ENCODE measurements at places on chromosomes 1 and 21.

DNA sequence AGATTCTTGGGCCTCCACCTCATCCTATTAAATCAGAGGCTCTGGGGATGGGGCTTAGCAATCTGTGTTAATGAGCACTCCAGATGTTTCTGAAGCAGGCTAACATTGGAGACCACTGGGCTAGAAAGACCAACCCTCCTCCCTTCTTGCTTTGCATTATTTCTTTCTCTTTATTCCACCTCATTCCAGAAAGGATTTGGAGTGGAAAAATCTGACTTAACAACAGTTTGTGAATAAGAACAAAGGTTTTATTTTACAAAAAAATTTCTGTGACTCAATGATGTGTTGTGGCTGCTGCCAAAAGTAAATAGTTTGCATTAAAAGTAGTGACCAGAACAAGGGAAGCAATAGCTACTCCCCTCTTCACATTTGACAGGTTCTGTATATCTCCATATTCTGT, 79.4 kb downstream of the TGFB2 start:
- H3K27me3 ChIP-seq, result no peaks in the 10 kb centered on the region
- no peak for DNase-seq
- H3K4me1 ChIP-seq, result no peaks in the 10 kb centered on the region
- H3K36me3 ChIP-seq, result no peaks in the 10 kb centered on the region
- H3K4me3 ChIP-seq, result no peak overlapping the region
- H3K27ac ChIP-seq, result no peak overlapping the region

- H3K27me3 ChIP-seq, result no peaks in the 10 kb centered on the region
- no peak overlapping the region for H3K4me3 ChIP-seq
- H3K36me3 ChIP-seq, result no peaks in the 10 kb centered on the region
- H3K27ac ChIP-seq, result no peak overlapping the region
- no peak for DNase-seq
These were observed 96.6 kb upstream of the TNR start for GRCh38 chr1:175839779-175840669.

- no peak for DNase-seq
- no peaks in the 10 kb centered on the region for H3K36me3 ChIP-seq
- no peak overlapping the region for H3K4me3 ChIP-seq
These were observed 23.7 kb upstream of the EPHA8 start for GRCh38 chr1:22539510-22540118.

- H3K4me3 ChIP-seq, result no peak overlapping the region
- no peaks in the 10 kb centered on the region for H3K27me3 ChIP-seq
- H3K27ac ChIP-seq, result no peak overlapping the region
- no peak for DNase-seq
- no peaks in the 10 kb centered on the region for H3K36me3 ChIP-seq
These were observed 5.9 kb upstream of the MARCKSL1 start for GRCh38 chr1:32341971-32342370.

DNA sequence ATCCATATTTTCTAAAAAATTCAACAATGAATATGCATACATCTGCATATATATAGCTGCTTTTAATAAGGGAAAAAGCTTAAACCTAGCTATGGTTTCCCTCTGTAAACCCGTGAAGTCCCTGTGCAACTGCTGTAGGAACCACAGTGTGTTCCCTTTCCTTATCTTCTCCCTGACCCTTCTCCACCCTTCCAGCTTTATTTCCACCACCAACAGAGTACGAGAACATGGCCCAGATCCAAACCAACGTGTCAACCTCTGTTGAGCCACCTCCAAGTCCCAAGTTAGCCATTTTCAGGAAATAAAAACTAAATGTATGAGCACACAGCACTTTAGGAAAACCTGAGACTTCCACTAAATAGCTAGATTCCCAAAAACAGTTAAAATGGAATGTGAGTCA, 20.3 kb downstream of the SUSD4 start:
- H3K27ac ChIP-seq, result no peak overlapping the region
- no peaks in the 10 kb centered on the region for H3K4me1 ChIP-seq
- H3K36me3 ChIP-seq, result no peaks in the 10 kb centered on the region
- no peaks in the 10 kb centered on the region for H3K27me3 ChIP-seq
- DNase-seq, result no peak

- H3K27me3 ChIP-seq, result no peaks in the 10 kb centered on the region
- H3K27ac ChIP-seq, result peak overlapping the region; percentile 52
- no peak for DNase-seq
- peak overlapping the region; percentile 41 for H3K4me3 ChIP-seq
- H3K36me3 ChIP-seq, result no peaks in the 10 kb centered on the region
- peaks cover 22% of the 10 kb centered on the region for H3K4me1 ChIP-seq
These were observed 8.7 kb upstream of the MDM4 start for GRCh38 chr1:204507317-204508105.

GRCh38 chr1:109718495-109718894, 6.4 kb downstream of the GSTM5 start:
- H3K36me3 ChIP-seq, result no peaks in the 10 kb centered on the region
- H3K4me3 ChIP-seq, result no peak overlapping the region
- DNase-seq, result no peak
- no peaks in the 10 kb centered on the region for H3K4me1 ChIP-seq

GRCh38 chr1:8323706-8324105, 5.8 kb downstream of the SLC45A1 start:
- no peaks in the 10 kb centered on the region for H3K27me3 ChIP-seq
- DNase-seq, result no peak
- no peaks in the 10 kb centered on the region for H3K4me1 ChIP-seq
- H3K4me3 ChIP-seq, result no peak overlapping the region

GRCh38 chr1:52601991-52602855, at the start of gene GPX7:
Gene GPX7 (plus strand): TSS chr1:52602371. CDS start chr1:52602410, 39 bp downstream.
- peak; percentile 44 for DNase-seq
- H3K4me3 ChIP-seq, result peak within 1 kb of the TSS; percentile 51
- H3K36me3 ChIP-seq, result no peaks in the 10 kb centered on the region
- H3K27me3 ChIP-seq, result no peaks in the 10 kb centered on the region
- H3K27ac ChIP-seq, result peak within 1 kb of the TSS; percentile 47

GRCh38 chr1:116375148-116375886, 2.3 kb downstream of the ATP1A1 start:
- peak overlapping the region; percentile 73 for H3K4me3 ChIP-seq
- H3K36me3 ChIP-seq, result no peaks in the 10 kb centered on the region
- H3K27ac ChIP-seq, result peak overlapping the region; percentile 90
- peaks cover 57% of the 10 kb centered on the region for H3K4me1 ChIP-seq
- DNase-seq, result no peak

GRCh38 chr1:56094168-56094567, 485.2 kb downstream of the PLPP3 start:
- H3K27ac ChIP-seq, result no peak overlapping the region
- no peaks in the 10 kb centered on the region for H3K27me3 ChIP-seq
- no peak for DNase-seq

DNA sequence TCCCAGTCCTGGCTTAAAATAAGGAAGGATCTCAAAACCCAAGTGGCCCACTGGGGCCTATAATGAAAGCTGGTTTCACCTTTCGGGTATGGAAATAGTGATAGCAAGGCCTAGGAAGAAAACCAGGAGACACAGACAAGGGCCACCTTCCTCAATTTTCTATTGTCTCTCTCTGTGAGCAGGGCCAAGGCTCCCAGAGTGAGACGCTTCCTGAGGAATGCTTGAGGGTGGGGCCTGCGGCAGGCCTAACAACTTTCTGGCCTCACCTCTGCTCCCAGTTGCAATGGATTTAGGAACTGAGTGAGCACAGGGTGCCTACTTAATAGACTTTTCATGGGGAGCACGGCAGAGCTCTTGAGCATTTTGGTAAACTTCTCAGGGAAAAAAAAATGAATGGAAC, 300.9 kb downstream of the ASTN1 start:
- no peaks in the 10 kb centered on the region for H3K4me1 ChIP-seq
- no peak for DNase-seq
- no peak overlapping the region for H3K27ac ChIP-seq

DNA sequence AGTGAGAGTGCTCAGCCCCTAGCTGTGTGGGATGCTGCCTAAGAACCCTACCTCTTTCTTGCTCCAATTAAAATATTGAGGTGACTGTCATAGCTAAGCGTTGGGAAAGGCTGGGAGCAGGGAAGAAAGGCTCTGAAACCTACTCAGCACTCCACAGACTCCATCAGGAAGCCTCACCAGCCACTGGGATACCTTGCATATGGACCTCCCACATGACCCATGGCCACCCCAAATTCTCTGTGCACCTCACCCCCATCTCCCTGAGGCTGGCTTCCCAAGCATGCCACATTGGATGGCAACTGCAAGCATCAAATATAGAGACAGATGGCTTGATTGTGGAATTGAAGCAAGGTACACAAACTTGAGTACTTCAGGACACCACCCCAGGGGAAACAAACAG, 41.8 kb downstream of the FLVCR1 start:
- no peaks in the 10 kb centered on the region for H3K4me1 ChIP-seq
- H3K4me3 ChIP-seq, result no peak overlapping the region
- no peak for DNase-seq
- no peaks in the 10 kb centered on the region for H3K27me3 ChIP-seq
- H3K27ac ChIP-seq, result no peak overlapping the region
- H3K36me3 ChIP-seq, result peaks cover 6% of the 10 kb centered on the region

DNA sequence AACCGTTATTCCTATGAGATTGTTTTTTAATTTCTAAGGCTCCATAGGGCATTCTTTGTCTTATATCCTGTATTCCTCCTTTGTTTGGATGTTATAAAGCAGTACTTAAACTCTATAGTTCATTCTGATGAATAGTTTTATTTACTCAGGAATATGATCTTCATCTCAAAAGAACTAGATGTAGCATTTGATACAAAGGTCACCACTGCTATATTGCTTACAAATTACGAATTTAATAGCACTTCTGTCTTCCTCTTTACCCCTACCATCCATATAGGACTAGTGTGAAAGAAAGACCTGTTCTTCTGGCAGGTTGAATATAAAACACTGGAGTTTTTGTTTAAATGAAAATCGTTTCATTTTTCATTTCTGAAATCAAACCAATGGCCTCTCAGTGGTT, 468.1 kb upstream of the CXADR start:
- no peak for DNase-seq
- no peak overlapping the region for H3K4me3 ChIP-seq
- H3K4me1 ChIP-seq, result no peaks in the 10 kb centered on the region
- H3K27me3 ChIP-seq, result no peaks in the 10 kb centered on the region

DNA sequence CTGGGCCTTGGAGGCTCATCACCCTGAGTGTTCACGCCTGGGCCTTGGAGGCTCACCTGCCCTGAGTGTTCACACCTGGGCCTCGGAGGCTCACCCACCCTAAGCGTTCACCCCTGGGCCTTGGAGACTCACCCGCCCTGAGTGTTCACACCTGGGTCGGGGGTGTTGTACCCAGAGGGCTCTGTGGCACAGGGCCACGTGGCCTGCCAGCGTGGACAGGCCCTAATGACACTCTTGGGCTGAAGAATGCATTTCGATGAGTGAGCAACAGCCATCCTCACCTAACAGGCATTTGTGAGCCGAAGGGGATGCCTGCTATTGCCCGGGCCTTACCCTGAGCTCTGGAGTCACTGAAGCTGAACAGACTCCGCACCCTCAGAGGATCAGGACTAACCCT, 17.5 kb downstream of the SLC19A1 start:
- H3K27me3 ChIP-seq, result no peaks in the 10 kb centered on the region
- H3K36me3 ChIP-seq, result no peaks in the 10 kb centered on the region
- DNase-seq, result peak; percentile 47
- no peak overlapping the region for H3K4me3 ChIP-seq
- H3K27ac ChIP-seq, result peak overlapping the region; percentile 80

DNA sequence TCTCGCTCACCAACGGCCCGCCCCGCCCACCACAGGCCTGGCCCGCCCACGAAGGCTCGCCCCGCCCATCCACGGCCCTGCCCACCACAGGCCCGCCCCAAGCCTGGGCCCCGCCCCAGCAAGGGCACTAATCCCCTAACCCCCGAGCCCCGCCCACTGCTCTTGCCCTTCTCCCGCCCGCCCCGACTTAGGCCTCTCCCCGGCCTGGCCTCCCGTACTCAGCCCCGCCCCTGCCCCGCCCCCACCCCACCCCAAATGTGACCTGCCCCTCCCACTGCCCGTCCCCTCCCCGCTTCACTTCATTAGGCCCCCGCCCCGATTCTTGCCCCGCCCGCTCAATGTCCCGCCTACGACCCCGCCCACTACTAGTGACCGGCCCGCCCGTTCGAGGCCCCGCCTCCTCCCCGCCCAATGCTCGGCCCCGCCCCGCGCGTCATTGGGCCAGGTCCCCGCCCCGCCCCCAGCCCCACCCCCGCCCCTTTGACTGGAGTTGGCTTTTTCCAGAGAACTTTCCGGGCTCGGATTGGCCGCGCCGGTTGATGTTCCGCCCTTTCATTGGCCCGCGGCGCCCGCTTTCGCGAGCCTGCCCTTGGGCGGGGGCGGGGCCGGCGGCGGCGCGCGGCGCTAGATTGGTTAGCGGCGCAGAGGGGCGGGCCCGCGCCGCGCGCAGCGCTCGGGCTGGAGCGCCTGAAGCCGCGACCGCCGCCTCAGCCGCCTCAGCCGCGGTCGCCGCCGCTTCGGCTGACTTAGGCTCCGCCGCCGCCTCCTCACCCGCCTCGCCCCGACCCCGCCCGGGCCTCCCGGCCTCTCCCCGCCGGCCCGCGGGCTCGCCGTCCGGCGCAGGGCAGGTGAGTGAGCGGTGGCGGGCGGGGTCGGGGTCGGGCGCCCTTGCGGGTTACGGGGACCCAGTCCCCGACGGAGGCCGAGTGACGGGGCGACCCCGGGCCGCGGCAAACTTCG, at the start of gene PCBP3:
Gene PCBP3 (plus strand): TSS at position 705 of the 960 bp plus-strand sequence. CDS start 206,361 bp downstream, outside the sequence.
- no peaks in the 10 kb centered on the region for H3K27me3 ChIP-seq
- peak within 1 kb of the TSS; percentile 40 for H3K4me3 ChIP-seq
- no peaks in the 10 kb centered on the region for H3K4me1 ChIP-seq
- H3K36me3 ChIP-seq, result no peaks in the 10 kb centered on the region
- DNase-seq, result peak; percentile 95
- H3K27ac ChIP-seq, result no peak within 1 kb of the TSS

DNA sequence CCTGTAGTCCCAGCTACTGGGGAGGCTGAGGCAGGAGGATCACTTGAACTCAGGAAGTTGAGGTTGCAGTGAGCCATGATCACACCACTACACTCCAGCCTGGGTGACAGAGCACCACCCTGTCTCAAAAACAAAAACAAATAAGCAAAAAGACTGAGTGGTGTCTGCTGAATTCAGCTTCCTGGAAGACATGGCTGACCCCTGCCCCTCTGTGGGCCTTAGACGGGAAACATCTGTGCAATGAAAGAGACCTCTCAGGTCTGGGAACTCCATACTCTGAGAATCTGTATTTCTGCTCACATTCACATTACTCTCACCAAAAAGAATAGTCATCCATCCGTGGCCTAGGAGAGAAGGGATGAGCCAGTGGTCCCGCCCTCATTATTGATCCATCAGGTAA, 2.0 kb downstream of the HTR1D start:
- DNase-seq, result no peak
- H3K27me3 ChIP-seq, result peaks cover 14% of the 10 kb centered on the region
- no peak overlapping the region for H3K27ac ChIP-seq
- no peaks in the 10 kb centered on the region for H3K36me3 ChIP-seq

DNA sequence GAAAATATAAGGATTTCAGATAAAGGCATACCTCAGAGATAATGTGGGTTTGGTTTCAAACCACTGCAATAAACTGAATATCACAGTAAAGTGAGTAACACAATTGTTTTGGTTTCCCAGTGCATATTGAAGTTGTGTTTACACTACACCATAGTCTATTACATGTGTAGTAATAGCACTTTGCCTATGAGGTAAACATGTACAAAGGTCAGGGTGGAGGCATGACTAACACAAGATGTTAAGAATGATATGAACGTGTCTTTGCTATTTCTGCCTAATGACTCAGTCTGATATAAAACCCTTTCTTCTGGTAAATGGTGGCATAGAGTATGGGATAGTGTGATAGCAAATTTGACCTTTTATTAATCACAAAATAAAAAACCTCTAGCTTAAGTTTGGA, 621.5 kb upstream of the ADGRL2 start:
- no peak for DNase-seq
- H3K36me3 ChIP-seq, result no peaks in the 10 kb centered on the region
- H3K27ac ChIP-seq, result no peak overlapping the region
- H3K4me1 ChIP-seq, result peaks cover 6% of the 10 kb centered on the region
- H3K27me3 ChIP-seq, result no peaks in the 10 kb centered on the region
- H3K4me3 ChIP-seq, result no peak overlapping the region

GRCh38 chr1:93346421-93346993, 800 bp downstream of the DR1 start:
- peak overlapping the region; percentile 86 for H3K27ac ChIP-seq
- peak; percentile 46 for DNase-seq
- no peaks in the 10 kb centered on the region for H3K27me3 ChIP-seq
- no peaks in the 10 kb centered on the region for H3K36me3 ChIP-seq
- peak overlapping the region; percentile 91 for H3K4me3 ChIP-seq

Data from right lobe of liver (tissue), 6 donors.